Fibroblast of skin of left quadriceps (primary cell): ENCODE measurements at places on chromosomes 1 and 21.

DNA sequence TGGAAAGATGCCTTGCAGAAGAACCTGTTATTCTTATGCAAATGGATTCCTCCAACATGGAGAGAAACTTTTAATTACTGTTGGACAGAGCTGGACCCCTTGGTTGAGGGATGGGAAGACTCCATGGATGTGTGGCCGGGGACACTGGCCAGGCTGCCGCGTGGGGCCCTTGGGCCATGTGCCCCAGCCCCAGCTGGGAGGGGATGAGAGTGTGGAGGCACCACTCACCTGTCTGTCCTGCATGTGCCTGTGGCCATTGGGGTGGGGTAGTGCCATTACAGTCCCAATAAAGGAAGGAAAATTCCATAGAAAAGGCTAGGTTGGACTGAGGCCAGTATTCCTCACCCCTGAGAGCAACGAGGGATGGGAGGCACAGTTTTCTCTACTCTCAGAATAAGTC lies 564.5 kb upstream of the PTBP2 start:
- DNase-seq, result no peak

GRCh38 chr1:235809688-235810397 lies 56.9 kb downstream of the LYST start:
- DNase-seq, result no peak

DNA sequence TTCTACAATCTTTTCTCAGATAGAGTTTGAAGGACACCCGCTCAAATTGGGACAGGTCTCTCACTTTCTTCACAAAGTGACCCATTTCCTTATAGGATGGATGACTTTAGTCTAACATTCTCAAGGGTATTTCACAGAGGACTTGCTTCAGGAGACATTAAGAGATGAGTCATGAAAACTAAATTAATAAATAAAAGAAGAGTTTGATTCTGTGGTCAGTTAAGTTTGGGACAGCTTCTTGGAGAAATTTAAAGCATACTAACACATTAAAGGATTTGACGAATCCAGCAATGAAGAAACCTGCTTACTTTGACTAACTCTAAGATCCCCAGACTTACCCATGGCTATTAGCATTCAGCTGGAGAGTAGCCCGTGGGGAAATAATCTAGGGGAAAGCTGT lies 95.6 kb upstream of the RAB3GAP2 start:
- DNase-seq, result no peak

- peak; percentile 17 for DNase-seq
Observed at GRCh38 chr1:39205102-39205780, 746 bp downstream of the MACF1 start.

DNA sequence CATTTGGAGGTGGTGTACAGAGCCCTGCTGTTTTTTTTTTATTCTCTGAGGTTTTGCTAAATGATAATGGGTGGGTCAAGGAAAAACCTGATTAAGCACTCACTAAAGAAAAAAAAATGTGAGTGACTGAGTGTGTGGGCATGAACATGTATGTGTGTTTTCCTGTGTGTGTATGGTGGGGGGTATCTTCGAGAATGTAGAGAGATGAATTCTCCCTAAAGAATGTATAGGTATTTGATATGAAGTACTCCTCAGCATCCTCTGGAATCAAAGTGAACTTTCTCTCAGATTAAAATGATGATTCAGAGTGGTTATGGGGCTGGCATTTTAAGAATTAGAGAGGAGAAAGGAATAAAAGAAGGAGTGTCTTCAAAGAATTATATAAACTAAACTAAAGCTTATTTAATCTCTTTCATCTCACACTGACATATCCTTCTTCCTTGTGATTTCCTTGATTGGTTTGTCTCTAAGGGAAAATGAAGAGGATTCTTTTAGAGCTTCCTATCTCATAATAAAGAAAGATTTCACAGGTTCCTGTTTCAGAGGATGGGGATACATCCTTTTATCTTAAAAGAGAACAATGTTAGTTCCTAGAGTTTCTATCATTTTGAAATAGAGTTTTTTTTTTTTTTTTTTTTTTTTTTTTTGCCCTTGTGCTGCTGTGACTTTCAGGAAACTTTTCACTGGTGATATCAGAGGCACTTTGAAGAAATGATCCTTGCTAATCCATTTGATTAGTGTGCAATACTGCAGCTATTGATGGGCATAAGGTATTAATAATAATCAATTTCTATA lies 23.9 kb downstream of the S1PR1 start:
- no peak for DNase-seq

DNA sequence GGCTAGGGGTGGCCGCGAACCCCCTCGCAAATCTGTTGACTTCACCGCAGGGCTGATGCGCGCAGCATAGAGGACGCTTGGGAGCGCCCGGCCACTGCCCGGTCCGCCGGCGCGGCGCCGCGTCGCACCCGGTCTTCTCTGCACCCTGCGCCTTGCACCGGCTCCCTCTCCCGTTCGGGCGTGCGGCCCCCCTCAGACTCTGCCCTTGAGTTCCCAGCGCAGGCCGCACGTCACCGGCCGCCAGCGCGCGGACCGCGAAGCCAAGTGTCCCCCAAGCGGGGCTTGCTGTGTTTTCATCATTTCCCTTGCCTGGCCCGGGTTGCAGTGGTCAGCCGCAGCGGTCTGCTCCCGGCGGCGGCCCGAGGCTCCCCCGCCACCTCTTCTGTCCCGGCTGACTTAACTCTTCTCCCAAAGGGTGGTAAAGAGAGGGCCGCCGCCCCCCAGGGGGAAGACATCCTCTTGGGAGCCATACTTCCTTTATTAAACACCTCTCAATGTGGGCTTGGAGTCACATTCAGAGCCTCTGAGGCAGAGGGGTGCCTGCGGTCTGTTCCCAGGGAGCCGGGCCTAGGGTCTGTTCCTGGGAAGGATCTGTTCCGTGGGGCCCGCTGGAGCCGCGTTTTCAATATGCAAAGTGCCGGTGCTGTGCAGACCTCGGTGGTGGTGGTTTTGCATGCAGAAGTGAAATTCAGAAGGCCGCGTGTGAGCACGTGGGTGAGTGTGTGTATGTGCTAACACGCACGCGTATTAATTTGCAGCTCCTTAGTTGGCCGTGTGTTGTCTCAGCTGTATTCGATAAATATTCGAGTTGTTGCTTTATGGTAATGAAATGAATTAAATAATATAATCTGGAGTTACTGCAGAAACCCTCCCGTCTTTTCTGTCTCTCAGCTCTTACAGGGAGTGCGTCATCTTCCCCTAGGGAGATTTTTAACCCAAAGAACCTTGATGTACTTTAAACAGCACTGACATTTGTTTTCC lies 17.6 kb downstream of the PBX1 start:
- peak; percentile 67 for DNase-seq

DNA sequence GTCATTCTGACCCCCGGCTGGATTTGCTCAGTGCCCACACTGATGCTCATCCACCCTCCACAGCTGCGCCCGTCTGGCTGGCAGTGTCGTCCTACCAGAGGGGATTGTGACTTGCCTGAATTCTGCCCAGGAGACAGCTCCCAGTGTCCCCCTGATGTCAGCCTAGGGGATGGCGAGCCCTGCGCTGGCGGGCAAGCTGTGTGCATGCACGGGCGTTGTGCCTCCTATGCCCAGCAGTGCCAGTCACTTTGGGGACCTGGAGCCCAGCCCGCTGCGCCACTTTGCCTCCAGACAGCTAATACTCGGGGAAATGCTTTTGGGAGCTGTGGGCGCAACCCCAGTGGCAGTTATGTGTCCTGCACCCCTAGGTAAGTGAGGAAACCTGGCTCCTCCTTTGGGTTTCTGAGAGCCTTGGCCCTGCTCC lies 5.7 kb upstream of the EFNA4 start:
- no peak for DNase-seq
